Sigmoid colon (tissue), 7 donors: ENCODE measurements at places on chromosomes 4 and X.

DNA sequence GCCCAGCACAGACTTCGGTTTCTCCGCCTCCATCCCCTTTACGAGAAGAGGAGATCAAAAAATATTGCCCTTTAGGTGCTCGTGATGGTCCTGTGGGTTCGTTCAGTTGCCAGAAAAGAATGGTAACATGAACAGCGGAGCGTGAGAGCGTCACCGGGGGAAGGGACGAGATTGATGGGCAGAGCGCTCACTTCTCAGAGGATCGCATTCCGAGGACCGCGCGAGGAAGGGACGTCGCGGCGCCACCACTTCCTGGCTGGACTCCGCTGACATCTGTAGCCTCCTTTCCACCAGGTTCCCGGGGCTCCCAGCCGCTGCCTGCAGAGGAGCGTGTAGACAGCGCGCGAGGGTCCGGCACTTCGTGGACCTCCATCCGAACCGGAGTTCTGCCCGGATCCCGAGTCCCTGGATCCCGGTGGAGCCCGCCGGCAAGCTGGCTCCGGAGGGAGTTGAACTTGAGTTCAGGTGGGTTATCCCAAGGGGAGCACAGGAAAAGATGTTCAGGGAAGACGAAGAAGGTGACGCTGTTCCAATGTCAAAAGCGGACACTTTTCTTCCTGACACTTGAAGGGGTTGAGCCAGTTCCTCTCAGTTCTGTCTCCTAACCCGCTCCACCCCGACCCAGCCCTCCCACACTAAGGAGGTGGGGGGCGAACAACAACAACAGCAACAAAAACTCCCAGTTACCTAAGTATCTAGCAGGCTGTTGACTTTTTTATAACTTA is 484 bp downstream of the GALNTL6 start:
- peak; percentile 48 for DNase-seq

DNA sequence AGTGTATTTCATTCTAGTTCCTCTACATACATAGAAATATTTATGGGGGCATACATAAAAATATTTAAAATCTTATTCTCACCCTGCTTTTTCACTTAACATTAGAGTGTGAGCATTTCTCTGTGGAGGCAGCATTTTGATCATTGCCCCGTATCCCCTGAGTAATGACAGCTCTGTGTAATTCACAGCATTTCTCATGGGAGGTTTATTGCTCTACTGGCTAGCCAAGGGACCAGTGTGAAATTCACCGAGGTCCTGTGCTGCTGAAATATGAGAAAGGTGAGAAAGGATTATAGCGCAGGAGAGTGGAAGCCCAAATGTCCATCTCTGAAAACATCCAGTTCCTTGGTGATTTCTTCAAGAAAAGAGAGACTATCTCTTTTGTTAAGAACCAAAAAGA is 22.9 kb downstream of the PDGFC start:
- DNase-seq, result no peak

GRCh38 chr4:96736352-96736889 is 896.5 kb downstream of the PDHA2 start:
- DNase-seq, result no peak

DNA sequence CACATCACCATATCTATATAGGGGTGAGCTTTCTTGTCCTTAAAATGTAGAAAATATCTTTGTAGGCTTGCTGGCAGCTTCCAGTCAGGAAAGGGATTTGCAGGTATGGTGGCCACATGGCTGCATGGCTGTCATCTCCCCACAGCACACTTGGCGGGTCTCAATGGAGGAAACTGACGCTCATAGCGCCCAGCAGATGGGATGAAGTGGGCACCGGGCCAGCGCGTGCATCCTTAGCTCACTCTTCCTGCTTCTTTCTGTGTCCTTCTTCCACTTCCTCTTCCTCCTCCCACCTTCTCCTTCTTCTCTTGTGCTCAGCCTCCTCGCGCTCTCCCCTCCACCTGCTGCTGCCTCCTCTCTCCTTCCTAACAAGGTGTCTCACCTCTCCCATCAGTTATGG is 156.2 kb upstream of the PSAPL1 start:
- no peak for DNase-seq

- DNase-seq, result no peak
These were observed 11.6 kb downstream of the SMIM20 start for GRCh38 chr4:25925486-25926201.

- no peak for DNase-seq
These were observed 82.5 kb downstream of the FAT4 start for GRCh38 chr4:125397226-125397625.

GRCh38 chr4:15482842-15483241 is 13.2 kb downstream of the CC2D2A start:
- no peak for DNase-seq

DNA sequence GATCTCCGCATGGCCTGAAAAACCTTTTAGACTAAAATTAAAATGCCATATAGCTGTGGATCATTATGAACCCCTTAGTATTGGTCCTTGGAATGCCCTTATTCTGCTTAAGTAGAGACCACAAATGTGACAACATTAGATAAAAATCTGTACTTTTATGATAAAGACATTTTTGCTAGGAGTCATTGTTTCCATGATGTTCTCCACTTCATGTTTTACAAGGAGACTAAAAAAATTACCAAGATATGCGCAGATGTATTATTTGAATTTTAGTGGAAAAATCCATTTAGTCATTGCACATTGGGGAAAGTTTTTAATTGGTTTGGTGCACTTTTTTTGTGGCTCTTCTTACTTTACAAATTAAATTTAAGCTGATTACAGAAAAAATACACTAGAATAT is 85.1 kb upstream of the HPRT1 start:
- DNase-seq, result no peak

DNA sequence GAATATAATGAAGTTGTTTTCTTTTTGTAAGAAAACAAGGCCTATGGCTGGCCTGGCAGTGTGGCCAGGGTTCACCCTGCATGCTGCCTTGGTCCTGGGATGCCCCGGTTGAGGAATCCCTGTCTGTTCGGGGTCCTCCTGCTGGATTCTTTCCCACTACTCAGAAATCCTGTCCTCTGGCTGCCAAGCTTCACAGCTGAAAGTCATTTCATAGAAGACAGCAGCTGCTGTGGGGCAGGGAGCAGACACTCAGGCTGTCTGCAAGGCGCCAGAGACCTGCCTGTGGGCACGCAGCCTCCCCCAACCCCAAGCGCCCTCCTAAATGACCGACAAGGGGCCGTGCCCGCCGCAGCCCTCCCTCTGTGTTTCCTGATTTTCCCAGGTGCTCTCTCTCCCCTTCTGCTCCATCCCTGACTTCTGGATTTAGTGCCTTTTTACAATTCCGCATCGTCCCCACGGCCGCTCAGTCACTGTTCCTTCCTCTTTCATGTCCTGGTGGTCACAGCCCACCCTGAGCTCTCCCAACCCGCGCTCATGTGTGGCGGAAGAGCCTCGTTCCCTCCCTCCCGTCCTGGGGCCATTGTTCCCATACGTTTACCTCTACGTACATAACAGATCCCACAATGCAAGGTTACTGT is 27.5 kb downstream of the ZFYVE28 start:
- no peak for DNase-seq

GRCh38 chr4:79673898-79674297 is 265.9 kb upstream of the GK2 start:
- DNase-seq, result no peak

- no peak for DNase-seq
These were observed 1.3 kb upstream of the CCKAR start for GRCh38 chr4:26491449-26492170.

DNA sequence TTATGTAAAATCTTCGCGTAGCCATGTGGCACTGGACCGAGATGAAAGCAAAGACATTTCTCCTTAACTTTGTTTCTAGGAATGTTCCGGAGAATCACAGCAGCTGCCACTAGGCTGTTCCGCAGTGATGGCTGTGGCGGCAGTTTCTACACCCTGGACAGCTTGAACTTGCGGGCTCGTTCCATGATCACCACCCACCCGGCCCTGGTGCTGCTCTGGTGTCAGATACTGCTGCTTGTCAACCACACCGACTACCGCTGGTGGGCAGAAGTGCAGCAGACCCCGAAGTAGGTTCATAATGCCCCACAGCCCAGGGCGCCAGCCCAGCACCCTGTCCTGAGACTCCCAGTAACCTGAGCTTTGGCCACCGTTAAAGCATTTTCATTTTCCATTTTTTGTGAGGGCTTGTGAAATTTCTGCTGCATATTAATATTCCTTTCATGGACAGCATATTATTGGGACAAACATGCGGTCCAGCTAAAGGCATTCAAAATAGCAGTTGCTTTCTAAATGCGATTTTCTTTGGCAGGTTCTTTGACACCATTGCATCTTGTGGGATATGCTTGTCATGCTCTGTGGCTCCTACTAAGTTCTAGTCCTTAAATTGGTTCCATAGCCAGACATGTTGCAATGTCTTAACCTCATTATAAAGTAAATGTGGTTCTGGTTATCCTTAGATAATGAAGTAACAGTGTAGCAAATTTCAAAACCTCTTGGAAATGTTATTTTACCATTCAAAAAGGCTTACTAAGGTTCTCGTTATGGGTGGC is 49.1 kb upstream of the MSANTD1 start:
- no peak for DNase-seq

GRCh38 chr4:87391576-87392054 is 627 bp upstream of the HSD17B11 start:
- DNase-seq, result no peak

GRCh38 chr4:147088146-147088545 is 142.5 kb upstream of the TTC29 start:
- no peak for DNase-seq

DNA sequence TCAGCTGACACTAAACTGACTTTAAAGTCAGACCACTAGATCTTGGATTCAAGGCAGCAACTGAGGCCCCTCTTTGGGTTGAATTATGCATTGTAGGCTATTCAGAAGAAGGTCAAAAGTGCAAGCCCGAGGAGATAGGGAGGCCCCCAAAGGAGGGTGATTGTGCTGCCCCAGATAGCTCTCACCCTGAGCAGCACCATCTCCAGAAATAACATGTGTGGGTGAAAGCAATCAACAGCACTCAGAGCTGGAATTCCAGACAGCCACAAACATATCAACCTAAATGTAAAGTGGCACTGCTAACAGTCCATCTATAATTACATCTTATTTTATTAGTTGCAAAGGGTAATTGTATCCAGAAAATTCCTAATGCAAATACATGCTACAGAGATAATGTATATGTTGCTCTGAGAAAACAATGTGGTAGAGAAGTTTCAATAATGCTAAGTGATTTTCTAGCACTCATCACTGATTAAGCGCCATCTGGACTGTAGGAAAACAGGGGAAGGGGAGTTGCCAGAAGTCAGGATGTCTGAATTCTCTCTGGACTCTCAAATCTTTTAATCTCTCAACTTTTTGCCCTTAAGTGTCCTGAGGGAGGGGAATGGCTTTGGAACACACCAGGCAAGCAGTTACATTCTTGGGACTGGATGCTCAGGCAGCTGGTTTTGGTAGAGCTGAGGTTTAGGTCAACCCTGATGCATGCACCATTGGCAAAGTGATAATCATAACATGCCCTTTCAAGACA is 61.8 kb upstream of the SFRP2 start:
- DNase-seq, result no peak

DNA sequence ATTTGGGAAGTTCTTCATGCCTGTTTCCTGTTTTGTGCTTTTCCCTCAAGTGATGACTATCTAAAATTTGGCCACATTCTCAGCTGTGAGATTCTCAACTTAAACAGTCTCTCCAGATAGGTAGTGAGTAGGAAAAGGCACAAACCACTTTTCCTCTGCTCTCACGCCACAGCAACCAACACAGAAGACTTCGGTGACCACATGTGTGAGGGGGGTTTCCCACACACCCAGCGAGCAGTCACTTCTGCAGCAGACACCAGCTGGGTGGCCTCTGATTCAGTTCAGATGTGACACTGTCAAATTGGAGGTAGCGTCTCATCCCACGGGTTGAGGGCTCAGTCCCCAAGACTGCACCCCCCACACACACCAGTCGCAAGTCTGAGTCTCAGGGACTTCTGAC is 25.1 kb upstream of the CLDN34 start:
- no peak for DNase-seq

- DNase-seq, result no peak
These were observed 92.3 kb upstream of the DCLK2 start for GRCh38 chr4:149985981-149986380.

GRCh38 chr4:182738283-182739047 is 178.7 kb downstream of the DCTD start:
- no peak for DNase-seq
